ENCODE measurements at places on chromosomes 13 and 19.
A peak's percentile ranks its signal among the peaks of the same experiment; 100 is the strongest.

DNA sequence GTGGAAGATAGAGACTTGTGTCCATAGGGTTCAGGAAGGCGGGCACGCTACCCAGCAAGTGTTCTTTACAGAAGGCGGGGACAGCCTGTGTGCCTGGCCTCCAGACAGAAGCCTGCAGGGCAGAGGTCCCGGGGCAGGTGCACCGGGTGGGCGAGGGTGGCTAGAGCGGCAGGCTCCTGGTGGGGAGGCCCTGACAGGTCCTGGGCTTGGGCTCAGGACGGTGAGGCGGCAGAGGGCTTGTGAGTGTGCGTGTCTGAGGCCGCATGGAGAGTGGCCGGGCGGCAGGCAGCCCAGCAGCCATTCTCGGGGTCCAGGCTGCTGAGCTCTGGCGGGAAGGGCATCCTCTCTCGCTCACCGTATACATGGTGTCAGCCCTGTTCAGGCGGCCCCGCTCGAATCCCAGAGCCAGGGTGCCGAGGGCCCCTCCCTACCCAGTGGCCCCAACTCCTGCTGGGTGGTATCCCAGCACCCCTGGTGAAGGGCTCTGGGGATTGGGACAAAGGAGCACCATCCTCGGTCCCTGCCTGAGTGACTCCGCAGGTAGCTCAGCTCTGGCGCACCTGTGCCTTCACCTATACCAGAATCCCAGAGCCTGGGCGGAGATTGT, 3.0 kb upstream of the AMH start:
- DNase-seq = no peak

GRCh38 chr19:9986787-9987281, 23.5 kb downstream of the COL5A3 start:
- peak; percentile 61 for DNase-seq

- DNase-seq = no peak
These were observed 72.4 kb upstream of the TSC22D1 start for GRCh38 chr13:44648392-44649103.

- DNase-seq = no peak
These were observed 5.9 kb downstream of the DOHH start for GRCh38 chr19:3494559-3494958.

- no peak for DNase-seq
These were observed 53.6 kb downstream of the LRRC63 start for GRCh38 chr13:46265292-46265691.

GRCh38 chr13:51635137-51635878, 51.0 kb downstream of the WDFY2 start:
- DNase-seq = no peak

- DNase-seq = no peak
These were observed 752.5 kb upstream of the SGCG start for GRCh38 chr13:22428188-22428828.

GRCh38 chr19:53812335-53812734, 11.8 kb downstream of the NLRP12 start:
- no peak for DNase-seq

DNA sequence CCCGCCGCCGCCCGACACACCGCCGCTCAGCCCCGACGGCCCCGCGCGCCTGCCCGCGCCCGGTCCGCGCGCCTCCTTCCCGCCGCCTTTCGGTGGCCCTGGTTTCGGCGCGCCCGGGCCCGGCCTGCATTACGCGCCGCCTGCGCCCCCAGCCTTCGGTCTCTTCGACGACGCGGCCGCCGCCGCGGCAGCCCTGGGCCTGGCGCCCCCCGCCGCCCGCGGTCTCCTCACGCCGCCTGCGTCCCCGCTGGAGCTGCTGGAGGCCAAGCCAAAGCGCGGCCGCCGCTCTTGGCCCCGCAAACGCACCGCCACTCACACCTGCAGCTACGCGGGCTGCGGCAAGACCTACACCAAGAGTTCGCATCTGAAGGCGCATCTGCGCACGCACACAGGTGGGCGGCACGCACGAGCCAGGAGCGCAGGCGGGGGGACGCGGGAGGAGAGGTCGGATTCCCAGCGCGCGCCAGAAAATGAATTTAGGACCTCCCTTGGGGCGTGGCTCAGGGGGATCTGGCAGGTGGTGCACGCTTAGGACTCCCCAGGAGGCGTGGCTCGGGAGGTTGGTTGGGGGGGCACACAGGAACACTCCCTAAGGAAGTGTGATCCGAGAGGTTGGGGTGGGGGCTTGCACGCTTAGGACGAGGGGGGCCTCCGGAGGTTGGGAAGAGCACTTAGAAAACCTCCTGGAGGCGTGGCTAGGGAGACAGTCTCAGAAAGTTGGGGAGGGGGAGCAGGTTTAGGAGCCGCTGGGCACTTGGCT, 1.2 kb downstream of the KLF2 start:
- DNase-seq = peak; percentile 67

- DNase-seq = peak; percentile 70
These were observed 35.3 kb upstream of the NPAS1 start for GRCh38 chr19:46984077-46985010.

- no peak for DNase-seq
These were observed 17.4 kb downstream of the KLK2 start for GRCh38 chr19:50890422-50891252.

GRCh38 chr19:51750400-51751094, 1.1 kb downstream of the FPR1 start:
- DNase-seq = no peak

- DNase-seq = no peak
These were observed 211.1 kb upstream of the NBEA start for GRCh38 chr13:34730961-34731360.

DNA sequence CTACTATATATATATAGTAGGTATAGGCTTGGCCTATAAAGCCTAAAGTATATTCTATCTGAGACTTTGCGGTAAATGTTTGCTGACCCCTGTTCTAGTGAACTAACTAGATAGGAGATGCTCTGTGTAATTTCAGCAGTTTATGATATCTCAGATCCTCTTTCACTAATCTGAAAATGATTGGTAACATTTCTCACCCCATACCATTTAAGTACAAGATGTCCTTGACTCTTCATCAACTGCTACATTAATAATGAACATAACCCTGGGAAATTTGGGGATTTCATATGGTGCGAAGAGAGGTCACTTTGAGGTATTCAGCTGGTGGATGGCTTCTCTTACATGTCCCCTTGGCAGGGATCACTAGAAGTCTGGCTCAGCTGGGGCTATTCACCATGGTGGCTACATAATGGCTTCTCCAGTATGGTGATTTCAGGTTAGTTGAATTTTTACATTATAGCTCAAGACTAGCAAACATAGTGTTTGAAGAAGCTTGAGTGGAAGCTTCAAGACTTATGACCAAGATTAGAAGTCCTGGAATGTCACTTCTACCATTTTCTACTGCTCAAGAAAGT, 103.6 kb upstream of the MYCBP2 start:
- DNase-seq = no peak

- peak; percentile 65 for DNase-seq
These were observed 632 bp upstream of the MTIF3 start for GRCh38 chr13:27450921-27451471.

DNA sequence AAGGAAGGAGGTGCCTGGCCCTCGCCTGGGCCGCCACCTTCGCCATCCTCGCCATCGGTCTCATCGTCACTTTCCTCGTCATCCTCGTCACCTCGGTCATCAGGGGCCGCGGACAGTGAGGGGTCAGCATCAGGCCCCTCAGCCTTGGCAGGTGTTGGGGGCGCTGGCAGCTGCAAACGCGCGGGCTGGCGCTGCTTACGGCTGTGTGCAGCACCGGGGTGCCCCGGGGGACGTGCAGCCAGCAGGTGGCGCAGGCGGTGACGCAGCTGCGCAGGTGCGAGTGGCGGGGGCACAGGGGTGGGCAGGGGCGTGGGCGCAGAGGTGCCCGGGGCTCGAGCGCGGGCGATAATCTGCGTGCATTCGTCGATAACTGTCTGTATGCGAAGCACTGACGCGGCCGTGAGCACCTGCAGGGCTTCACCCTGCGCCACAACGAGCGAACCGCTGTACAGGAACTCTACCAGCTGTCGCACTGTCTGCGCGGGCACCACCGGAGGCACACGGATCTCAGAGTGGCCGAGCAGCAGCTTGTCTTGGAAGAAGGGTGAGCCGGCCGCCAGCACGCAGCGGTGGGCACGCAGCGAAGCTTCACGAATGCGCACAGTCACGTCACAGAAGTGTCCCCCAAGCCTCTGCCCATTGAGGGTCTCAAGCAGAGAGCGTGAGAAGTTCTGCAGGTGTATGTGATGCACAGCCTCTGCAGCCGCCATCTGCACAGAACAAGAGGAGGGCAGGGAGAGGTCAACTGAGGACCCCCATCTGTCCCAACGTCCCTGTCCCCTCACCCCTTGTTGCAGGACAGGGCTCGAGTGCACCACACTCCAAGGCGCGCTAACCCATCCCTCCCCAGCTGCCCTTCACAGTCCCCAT, 2.4 kb downstream of the ZBTB45 start:
- no peak for DNase-seq

- peak; percentile 93 for DNase-seq
These were observed 40.3 kb downstream of the ANKRD10 start for GRCh38 chr13:110874508-110874960.

DNA sequence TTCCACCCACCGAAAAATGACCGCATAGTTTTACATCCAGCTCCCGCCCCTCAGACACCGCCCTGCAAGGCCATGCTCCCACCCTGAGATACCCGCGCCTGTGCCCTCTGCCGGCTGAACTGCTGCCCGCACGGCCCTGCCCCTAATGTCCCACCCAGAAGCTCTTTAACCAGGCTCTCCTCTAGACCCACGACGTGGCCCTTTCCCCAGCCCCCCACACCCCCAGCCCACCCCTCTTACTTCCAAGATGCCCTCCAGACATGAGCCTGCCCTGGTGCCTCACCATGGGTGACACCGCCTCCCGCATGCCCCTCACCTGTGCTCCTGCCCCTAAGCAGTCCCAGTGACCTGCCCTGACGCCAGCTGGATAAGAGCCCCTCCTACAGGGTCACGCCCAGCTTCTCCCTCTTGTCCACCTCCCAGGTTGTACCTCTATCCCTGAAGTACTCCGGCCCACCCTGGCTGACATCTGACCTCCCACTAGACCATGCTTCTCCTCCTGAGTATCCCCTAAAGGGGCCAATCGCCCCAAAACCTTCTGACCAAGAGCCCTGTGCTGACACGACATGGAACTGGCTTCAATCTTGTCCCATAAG, 51.2 kb downstream of the COLGALT1 start:
- no peak for DNase-seq

GRCh38 chr19:29012457-29012856, 200.5 kb downstream of the UQCRFS1 start:
- DNase-seq = no peak

GRCh38 chr13:99307648-99308339, 595 bp upstream of the GPR183 start:
- no peak for DNase-seq

DNA sequence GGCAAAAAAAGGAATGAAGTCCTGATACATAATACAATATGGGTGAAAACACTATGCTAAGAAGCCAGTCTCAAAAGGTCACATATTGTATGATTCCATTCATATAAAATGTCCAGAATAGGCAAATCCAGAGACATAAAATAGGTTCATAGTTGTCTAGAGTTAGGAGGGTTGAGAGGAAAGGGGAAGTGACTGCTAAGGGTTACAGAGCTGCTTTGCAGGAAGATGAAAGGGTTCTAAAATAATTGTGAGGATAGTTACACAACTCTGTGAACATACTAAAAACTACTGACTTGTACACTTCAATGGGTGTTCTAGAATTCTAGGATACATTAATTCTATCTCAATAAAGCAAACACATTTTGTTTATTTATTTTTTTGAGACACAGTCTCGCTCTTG, 25.7 kb downstream of the CAB39L start:
- DNase-seq = no peak

DNA sequence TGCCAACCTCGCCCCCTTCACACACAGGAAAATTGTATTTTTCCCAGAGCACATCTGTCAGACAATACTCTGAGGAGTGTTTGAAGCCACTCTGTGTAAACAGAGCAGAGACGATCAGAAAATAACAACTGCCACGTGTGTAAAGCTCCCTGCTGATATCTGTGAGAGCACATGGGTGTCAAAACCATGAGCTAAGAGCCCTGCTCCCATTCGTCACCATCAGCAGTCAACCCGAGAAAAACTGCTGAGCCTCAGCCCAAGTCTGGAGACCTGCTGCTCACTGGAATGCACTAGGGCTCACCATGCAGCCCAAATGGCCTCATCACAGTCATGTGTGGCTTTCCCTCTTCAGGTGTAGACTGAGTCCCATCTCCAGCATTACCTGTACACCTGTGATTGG, 304.1 kb downstream of the FGF14 start:
- DNase-seq = peak; percentile 24

DNA sequence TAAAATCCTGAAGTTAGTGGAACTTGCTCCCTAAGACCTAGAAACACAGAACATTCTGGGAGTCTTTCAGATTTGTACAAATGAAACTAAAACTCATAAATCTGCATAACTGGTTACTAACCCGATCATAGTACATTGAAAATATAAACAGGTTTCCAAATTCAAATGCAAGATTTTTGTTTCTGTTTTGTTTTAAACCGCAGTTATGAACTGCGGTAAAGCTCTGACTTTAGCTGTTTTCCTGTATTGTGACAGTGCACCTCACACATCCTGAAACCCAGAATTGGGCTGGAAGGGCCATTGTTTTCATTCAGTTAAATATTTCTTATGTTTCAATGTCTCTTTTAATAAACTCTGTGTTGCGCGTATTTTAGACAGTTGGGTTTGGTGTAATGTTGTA, 204.7 kb downstream of the SHISA2 start:
- DNase-seq = no peak

DNA sequence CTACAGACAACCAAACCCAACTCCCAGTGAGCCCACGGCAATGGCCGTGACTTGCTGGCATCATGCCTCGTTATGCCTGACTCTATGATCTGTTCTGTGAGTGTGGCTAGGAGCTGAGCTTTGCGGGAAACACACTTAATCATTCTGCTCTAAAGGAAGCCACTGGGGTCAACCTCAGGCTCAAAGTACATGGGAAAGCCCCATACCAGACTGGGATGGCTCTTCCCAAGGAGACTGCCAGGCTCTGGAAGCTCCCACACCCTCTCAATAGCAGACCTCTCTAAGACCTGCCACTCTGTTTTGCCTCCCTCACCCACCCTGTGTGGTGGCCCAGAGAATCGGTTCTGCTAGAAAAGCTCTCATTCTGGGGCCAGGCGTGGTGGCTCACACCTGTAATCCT, 2.2 kb downstream of the PEPD start:
- no peak for DNase-seq

DNA sequence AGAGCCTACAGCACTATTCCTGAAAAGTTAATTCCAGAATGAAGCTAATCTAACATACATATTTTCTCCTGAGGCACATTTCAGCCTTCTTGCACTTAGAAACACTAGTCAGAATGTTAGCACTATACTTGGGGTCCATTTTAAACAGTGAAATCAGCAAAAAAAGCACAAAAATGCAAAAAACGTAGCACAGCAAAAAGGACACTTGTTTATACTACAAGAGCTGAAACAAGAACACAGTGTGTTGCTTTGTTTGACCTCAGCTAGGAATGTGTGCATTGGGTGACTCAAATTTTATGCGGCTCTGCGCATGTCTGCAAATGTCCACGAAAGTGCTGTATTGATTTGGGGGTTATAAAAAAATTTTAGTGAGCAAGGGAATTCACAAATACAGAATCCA, 226.2 kb downstream of the KCNRG start:
- DNase-seq = no peak
